ENCODE measurements at places on chromosomes 4 and X.

GRCh38 chrX:17372052-17372451 is 2.9 kb upstream of the NHS start:
- DNase-seq, result no peak

GRCh38 chr4:62917649-62918048 is 1491.6 kb downstream of the TECRL start:
- DNase-seq, result no peak

GRCh38 chrX:100687546-100687945 is 43.5 kb downstream of the SRPX2 start:
- DNase-seq, result no peak

GRCh38 chr4:14868426-14869395 is 133.6 kb upstream of the CPEB2 start:
- DNase-seq, result no peak

GRCh38 chr4:145888393-145888792 is 50.2 kb downstream of the ZNF827 start:
- DNase-seq, result no peak

GRCh38 chr4:14749910-14750309 is 252.4 kb upstream of the CPEB2 start:
- DNase-seq, result no peak

DNA sequence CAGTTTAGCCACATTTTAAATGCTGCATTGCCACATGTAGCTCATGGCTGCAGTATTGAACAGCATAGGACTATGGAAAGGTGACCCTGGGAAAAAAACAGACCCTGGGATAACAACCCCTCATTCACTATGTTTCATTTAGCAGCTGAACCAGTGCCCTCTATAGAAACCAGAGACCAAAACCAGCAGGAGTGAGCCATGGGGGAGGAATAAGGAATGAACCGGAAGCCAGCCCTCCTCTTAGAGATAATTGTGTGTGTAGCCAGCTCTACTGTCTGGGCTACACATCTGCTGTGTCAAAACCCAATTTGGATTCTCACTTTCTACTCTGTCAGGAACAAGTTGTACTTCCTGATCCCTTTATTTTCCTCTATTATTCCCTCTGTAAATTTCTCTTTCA is 158.5 kb upstream of the S100G start:
- DNase-seq, result no peak

GRCh38 chr4:68466751-68467150 is 19.5 kb downstream of the TMPRSS11E start:
- DNase-seq, result no peak

DNA sequence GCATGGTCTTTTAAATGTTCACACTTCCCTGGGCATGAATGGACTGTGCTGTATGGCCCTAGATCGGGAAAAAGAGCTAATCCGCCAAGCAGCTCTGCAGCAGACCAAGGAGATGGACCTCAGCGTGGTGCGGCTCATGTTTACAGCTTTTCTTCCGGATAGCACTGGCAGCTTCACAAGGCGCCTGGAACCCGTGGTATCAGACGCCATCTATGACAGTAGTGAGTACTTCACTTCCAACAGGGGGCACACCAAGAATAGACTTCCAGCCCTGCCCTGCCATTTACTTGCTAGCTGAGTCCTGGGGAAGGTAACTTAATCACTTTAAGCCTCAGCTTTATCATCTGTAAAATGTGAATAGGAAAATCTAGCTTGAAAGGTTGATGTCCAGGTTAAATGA is 77.7 kb downstream of the NFKB1 start:
- DNase-seq, result no peak

- no peak for DNase-seq
Measured at GRCh38 chr4:60617731-60618130, 582.4 kb upstream of the ADGRL3 start.

- DNase-seq, result no peak
Measured at GRCh38 chr4:10730019-10730418, 45.5 kb upstream of the CLNK start.

DNA sequence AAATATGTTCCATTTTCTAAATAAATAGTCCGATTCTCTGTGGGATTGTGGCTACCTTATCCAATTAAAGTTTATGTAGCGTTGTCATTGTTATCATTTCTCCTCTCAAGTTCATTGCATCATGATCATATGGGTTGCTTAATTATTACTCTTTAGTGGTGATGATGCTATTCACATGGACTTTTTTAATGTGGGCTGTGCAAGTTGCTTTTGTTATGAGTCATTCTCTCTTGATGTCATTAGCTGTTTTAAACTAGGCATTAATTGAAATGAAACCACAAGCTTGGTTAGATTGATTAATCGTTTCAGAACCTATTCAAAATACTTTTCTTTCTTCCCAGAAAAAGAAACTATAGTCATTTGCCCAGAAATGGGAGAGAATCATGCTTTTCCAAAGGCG is 38.2 kb downstream of the NHS start:
- DNase-seq, result no peak

GRCh38 chr4:137470806-137471205 is 61.5 kb downstream of the PCDH18 start:
- DNase-seq, result no peak

DNA sequence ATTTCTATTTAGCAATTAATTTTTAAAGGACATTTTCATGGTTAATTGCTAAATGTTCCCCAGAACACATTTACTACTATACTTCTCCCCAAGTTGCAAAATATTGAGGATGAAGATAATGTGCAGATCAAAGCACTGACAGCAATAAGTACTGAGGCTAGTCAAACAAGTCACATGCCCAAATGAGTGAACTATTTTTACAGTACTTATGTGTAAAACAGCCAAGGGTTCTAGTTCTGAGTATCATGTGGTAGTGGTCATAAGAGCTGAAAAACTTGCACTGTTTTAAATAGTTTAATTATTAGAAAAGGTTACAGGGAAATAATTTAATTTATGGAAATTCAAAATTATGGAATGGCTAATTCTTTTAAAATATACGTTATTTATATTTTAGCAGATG is 3.8 kb downstream of the GALNTL6 start:
- DNase-seq, result no peak

DNA sequence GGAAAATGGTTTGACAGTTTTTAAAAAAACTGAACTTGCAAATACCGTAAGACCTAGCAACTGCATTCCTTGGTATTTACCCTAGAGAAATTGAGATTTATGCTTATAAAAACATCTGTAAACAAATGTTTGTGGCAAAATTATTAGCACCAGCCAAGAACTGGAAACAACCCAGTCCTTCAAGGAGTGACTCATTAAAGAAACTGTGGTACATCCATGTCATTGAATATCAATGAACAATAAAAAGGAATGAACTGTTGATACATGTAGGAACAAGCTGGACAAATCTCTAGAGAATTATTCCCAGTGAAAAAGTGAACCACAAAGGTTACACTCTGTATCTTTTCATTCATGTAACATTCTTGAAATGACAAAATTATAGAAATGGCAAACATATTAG is 240.2 kb upstream of the ADAMTS3 start:
- DNase-seq, result no peak

DNA sequence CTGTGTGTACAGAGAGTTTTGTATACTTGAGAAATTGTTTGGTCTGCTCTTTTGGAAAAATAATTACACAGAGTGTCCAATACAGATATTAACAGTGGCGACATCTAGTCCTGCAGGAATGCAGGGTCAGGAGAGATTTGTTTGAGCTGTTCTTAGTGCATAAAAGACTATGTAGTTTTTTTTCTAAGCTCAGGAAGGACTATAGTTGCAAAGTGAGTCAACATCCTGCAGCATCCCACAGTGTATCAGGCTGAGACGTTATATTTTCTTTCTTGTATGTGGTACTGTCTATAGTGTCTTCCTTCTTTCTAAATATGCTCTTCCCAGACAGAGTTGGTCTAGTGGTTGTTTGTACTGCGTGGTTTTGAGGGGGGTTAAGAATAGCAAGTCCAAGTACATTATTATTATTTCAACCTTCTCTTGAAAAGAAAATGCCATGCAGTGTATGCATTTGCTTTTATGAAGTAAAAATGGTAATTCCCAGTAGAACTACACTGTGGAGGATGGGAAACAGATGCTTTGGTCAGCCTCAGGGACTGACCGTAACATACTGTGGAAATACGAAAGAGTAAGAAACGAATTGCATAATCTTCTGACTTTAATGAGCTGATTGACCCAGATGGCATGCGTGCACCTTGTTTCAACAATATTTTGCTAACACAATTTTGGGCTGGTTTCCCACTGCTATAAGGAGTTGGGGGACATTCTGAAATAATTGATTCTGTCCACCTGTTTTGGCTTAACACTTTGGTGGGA is 67.4 kb downstream of the DMP1 start:
- DNase-seq, result no peak

- no peak for DNase-seq
Measured at GRCh38 chrX:150052226-150052625, 113.9 kb upstream of the EOLA2 start.

DNA sequence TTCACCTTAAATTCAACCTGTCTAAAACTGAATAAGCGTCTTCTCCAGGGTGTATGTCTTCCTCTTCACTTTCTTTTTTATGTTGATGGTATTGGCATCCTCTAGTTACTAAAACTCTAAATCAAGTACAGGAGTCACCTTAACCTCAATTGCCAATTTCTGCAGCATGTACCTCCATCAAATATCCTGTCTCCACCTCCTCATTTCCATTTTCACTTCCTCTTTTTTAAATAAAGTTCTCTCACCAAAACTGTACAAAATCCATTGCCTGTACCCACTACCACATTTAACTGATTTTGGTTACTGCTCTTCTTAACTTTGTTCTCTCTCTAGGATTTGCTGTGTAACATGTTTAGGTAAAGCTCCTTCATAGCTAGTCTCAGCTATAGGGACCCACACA is 9.2 kb upstream of the NPFFR2 start:
- DNase-seq, result no peak

DNA sequence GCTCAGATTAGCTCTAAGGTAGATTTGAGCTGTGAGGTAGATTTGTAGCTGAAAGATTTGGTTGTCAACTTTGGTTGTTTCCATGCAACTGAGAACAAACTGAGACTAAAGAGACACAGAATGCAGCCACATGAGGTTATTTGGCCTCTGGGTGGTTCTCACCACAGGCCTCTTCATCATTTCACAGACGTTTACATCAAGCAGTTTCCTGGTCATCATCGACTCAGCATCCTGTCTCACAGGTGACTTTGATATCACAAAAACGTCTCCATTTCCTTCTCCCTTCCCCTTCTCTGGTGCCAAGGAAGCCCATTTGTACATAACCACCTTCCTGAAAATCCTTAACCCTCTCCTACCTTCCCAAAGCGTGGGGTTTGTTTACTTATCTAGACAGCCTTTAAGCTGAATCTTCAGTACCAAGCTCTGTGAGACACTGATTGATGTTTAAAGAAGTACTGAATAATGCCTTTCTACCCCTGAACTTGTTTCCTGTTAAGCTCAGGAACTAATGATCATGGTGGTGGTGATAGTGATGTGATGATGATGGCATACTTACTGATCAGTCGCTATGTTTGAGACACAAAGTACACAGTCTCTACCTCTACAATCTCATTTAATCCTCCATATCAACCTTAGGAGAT is 81.9 kb downstream of the FAM114A1 start:
- DNase-seq, result no peak

DNA sequence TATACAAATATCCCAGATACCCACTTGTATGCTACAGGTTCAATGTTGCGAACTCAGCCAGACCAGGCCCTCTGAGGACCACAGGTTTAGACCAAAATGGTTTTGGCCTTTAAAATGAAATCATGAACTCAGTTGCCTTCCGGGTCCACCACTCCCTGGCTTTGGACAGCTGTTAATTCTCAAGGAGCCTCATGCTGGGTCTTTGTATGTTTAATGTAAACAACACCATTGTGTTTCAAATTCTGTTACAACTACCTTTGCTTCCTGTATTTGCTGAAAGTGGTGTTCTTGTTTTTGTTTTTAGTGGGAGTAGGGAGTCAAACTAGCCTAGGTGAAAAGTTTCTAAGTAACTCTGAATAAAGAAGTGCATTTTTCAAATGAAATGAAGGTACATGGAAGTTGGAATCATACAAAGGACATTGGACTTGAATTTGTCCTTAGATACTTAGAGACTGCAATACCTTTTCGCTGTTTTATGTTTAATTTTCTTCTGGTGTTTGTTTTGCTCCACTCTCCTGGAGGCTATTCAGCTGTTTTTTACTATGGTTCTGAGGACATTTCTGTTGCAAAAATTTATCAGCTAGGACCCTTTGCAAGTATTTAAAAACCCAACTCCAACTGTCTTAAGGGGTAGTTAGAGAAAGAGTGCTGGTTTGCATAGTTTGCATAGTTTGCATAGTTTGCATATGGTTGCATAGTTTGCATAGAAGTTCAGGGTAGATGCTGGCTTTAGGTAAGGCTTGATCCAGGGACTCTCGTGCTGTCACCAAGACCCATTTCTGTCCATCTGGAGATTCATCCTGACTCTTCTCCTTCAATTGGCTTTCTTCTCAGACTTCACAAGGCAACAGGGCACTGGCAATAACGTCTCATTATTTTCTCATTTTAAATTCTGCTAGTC is 70.1 kb downstream of the MID1IP1 start:
- no peak for DNase-seq

- DNase-seq, result no peak
Measured at GRCh38 chr4:152981278-152981677, 45.2 kb downstream of the FHDC1 start.

GRCh38 chr4:139958739-139959098 is 195.3 kb downstream of the MAML3 start:
- DNase-seq, result no peak

GRCh38 chrX:80021621-80022020 is 7.1 kb downstream of the TBX22 start:
- no peak for DNase-seq

Data from left forelimb (tissue), 1 donor.